ENCODE measurements at places on chromosomes 3 and 15.

DNA sequence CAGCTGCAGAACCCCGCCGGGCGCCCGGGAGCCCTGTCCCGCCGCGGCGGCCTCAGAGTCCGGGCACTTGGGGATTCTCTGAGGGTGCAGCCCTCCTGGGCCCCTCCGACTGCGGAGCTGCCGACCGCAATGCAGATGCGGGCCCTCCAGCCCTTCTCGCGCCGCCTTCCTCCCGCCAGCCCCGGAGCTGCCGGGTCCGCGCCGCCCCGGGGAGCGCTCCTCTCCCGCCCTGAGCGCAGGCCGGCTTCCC, 320 bp upstream of the ACAN start:
- DNase-seq = no peak

- DNase-seq = no peak
Measured at GRCh38 chr3:102451543-102451942, 16.7 kb downstream of the ZPLD1 start.

DNA sequence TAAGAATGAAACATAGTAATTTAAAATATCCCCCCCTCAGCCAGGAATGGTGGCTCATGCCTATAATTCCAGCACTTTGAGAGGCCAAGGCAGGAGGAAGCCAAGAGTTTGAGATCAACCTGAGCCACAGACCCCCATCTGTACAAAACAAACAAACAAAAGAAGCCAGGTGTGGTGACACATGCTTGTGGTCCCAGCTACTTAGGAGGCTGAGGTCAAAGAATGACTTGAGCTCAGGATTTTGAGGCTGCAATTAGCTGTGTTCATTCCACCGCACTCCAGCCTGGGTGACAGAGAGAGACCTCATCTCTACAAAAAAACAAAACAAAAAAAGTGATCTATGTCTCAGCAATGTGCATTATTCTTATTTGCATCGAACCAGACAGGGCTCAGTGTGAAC, 800.8 kb downstream of the MCTP2 start:
- DNase-seq = no peak

- no peak for DNase-seq
Measured at GRCh38 chr3:176275113-176275512, 922.2 kb downstream of the TBL1XR1 start.

All from HEK293T (cell line).